ENCODE measurements at places on chromosomes 6 and 20.

GRCh38 chr6:127456465-127456864 lies 2.7 kb downstream of the KIAA0408 start:
- no peak for DNase-seq

DNA sequence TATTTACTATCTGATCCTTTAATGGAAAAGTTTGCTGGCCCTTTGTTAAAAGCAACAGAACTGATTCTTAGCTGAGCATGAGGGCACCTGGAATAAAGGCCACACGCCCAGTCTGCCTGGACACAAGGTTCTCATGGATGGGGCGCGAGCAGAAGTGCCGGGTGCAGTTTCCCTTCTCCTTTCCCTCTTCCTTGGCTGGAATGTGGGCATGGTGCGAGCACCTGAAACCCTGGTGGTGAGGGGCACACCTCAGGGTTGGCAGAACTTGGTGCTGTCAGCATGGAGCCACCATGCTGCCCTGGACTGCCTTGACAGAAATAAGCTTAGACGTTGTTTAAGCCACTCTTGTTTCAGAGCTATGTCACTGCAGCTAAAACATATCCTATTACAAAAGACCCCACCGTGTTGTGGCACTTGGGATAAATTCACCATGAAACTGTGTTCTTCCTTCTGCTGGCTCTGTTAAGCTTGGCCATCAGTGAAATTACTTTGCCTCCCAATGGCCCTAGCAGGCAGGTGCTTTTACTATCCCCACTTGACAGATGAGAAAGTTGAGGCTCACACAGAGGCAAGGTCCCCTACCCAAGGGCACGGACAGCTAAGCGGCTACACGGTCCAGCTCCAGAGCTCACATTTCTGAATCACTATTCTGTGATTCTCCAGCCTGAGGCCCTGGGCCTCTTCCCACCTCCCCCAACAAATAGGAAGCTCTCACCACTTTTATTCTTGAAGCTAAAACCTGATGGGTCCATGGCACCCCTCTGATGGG lies 115.9 kb downstream of the PREX1 start:
- DNase-seq: no peak

DNA sequence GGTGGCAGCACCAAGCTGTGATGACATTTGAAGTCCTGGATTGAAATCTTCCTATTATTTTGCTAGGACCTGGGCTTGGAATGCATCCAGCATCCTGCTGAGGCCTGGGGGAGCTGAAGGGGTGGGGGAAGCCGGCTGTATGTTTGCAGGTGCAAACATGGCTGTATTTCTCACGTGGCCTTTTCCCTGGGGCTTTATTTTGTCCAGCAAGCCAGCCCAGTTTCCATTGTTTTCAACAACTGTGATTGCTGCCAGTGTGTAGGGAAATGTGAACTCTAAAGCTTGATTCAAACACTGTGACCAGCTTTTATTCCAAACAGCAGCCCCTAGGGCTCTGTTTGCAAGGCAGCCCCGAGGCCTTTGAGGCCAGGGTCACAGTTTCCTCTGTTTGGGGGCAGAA lies 683.0 kb downstream of the DHX35 start:
- DNase-seq: no peak

GRCh38 chr20:46157625-46158024 lies 39.5 kb downstream of the CD40 start:
- no peak for DNase-seq

GRCh38 chr6:111850295-111850937 lies 22.8 kb downstream of the FYN start:
- no peak for DNase-seq

DNA sequence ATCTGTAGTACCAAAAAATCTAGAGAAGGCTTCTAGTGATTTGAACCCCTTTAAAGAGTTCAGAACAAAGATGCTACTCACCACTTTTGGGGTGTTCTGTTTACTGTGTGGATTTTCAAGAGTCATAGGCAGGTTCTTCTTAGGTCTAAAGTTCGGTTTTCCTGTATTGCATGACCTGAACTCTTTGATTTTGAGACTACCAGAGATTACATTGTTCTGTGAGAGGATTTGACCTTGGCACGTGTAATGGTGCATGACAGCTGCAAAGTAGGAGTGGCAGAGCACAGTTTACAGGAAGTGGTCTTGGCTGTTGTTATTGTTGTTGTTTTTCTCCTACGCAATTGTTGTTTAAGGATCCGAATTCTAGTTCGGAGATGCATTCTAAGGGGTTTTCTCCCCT lies 592.7 kb downstream of the EPHA7 start:
- no peak for DNase-seq

DNA sequence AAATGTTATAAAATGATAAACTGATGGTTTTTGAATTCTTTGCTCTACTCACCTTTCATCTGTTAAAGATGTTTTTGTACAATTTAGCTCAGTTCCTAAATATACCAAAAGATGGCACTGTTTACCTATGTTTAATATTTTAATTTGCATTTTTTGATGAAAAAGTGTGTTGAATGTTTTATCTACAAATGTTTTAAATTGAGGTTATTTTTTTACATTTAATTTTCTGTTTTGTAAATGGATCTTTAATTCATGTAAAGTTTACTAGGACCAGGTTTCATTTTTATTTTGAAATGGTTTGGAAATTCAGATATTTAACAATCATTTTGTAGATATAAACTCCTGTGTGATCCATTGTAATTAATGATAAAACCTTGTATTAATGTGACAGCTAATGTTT lies 30.0 kb downstream of the CDKAL1 start:
- DNase-seq: no peak

GRCh38 chr6:157541618-157542413 lies 160.8 kb downstream of the ZDHHC14 start:
- no peak for DNase-seq

GRCh38 chr6:41970436-41970846 lies 28.8 kb upstream of the CCND3 start:
- no peak for DNase-seq

- peak; percentile 24 for DNase-seq
Observed at GRCh38 chr20:11274141-11274594, 600.4 kb upstream of the JAG1 start.

GRCh38 chr20:57769756-57770155 lies 59.9 kb upstream of the PMEPA1 start:
- DNase-seq: no peak

- no peak for DNase-seq
Observed at GRCh38 chr6:382883-383810, 8.4 kb upstream of the IRF4 start.

- DNase-seq: no peak
Observed at GRCh38 chr6:5157621-5158138, 72.5 kb downstream of the PPP1R3G start.

- DNase-seq: no peak
Observed at GRCh38 chr6:149860834-149861602, 3.1 kb downstream of the LRP11 start.

GRCh38 chr6:28944412-28944865 lies 20.7 kb upstream of the TRIM27 start:
- DNase-seq: peak; percentile 66

DNA sequence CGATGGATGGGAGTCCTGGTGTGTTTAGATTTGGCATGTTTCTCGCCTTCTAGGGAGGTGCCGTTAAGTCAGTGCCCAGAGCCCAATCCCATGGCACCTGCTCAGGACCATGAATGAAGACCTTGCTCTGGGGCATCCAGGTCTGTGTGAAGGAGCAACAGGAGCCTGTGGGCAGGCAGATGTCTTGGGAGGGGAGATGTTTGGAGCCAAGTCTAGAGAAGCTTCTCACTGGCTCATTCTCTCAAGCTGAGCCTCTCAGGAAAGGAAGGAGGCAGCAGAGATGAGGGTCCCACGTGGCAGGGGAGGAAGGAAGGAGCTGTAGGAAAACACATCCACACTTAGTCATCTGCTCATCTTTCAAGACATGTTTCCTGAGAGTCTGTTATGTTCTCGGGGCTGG lies 9.5 kb upstream of the SIRPB1 start:
- DNase-seq: no peak

GRCh38 chr6:21664314-21665109 lies 71.0 kb downstream of the SOX4 start:
- DNase-seq: peak; percentile 40

- no peak for DNase-seq
Observed at GRCh38 chr20:15860850-15861249, 712.4 kb downstream of the KIF16B start.

GRCh38 chr6:45983062-45983461 lies 32.6 kb downstream of the CLIC5 start:
- DNase-seq: no peak

GRCh38 chr6:130240232-130240631 lies 17.5 kb upstream of the SAMD3 start:
- no peak for DNase-seq

DNA sequence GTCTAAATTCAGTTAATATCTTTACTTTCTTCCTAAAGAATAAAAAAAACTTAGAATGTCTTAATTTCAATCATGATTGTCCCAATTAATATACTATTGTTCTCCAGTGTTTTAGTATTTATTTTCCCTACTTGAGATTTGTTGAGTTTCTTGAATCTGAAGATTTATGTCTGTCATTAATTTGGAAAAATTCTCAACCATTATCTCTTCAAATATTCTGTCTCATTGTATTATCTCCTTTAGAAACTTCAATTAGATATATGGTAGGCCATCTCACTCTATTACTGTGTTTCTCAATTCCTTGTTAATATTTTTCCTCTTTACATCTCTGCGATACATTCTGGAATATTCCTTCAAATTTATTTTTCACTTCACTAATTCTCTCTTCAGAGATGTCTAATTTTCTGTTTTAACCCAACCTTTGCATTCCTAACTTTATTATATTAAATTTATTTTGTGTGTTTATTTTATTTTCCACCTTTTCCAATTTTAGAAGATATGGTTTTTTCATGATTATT lies 268.6 kb downstream of the QKI start:
- DNase-seq: no peak

DNA sequence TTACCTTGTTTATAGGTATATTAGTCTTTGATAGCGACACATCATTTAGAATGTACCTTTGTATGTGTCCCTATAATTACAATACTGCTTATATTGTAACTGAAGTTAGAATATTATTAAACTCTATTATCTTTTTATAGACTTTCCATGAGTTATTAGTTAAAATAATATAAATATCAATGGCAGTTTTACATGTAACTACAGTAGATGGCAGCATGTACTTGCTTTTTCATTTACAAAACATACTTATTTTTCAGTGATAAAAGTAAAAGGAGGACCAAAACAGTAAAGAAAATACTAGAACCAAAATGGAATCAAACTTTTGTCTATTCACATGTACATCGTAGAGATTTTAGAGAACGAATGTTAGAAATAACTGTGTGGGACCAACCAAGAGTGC lies 364.3 kb downstream of the RIMS1 start:
- no peak for DNase-seq

DNA sequence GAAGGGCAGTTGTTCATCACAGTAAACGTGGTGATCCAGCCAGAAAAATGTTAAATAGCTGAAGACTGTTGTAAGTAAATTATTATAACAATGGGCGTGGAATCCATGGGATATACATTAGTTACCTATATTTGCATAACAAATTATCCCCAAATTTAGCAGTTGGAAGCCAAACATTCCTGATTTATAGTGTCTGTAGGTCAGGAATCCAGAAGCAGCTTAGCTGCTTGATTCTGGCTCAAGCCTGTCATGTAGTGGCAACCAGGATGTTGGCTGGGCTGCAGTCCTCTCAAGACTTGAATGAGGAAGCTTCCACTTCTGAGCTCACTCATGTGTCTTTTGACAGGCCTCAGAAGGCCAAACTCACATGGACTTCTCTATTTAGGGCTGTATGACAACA lies 6.9 kb upstream of the ADGRB3 start:
- DNase-seq: no peak

DNA sequence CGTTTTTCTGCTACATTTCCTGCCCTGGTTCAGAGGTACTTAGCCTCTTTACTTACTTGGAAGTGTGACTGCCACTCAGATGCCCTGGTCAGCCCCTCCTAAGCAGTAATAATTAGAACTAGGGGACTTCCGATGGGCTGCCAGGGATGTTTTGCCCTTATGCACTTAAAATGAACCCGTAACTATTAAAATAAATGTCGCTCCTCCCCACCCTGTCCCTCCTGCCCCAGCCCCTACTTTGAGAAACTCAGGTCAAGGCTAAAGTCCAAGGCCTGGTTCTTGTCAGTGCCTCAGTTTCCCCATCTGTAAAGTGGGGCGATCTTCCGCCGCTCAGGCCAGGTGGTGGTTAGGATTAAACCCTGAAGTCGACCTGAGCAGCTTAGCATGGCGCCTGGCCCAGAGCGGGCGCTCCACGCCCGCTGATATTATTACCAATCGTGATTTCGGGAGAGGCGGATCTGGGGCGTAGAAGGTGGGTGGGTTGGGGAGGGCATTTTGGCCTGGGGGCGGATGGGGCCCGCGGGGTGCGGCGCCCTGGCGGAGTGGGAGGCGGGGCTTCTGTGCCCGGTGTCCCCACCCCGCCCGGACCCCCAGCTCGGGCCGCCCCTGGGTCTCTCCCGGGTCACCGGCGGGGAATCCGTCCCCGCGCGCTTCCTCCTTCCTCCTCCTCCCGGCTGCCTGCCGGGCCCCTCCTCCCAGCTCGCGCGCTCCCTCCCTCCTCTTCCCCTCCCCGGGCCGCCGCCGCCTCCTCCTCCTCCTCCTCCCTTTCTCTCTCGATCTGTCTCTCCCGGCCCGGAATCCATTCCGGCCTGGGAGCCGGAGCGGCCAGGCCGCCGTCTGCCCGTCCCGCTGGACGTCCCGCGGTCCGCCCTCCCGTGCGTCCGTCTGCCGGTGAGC lies at the start of gene SRC:
SRC (plus strand) TSS at position 802 of the 897 bp plus-strand sequence. CDS start 38,014 bp downstream, outside the sequence.
- peak; percentile 58 for DNase-seq

- no peak for DNase-seq
Observed at GRCh38 chr20:41261260-41261659, 56.3 kb downstream of the ZHX3 start.

- no peak for DNase-seq
Observed at GRCh38 chr6:47034421-47034820, 7.7 kb downstream of the ADGRF1 start.
